ENCODE measurements at places on chromosomes 6 and 20.

GRCh38 chr6:14550822-14551221 is 433.2 kb downstream of the CD83 start:
- no peak for DNase-seq

DNA sequence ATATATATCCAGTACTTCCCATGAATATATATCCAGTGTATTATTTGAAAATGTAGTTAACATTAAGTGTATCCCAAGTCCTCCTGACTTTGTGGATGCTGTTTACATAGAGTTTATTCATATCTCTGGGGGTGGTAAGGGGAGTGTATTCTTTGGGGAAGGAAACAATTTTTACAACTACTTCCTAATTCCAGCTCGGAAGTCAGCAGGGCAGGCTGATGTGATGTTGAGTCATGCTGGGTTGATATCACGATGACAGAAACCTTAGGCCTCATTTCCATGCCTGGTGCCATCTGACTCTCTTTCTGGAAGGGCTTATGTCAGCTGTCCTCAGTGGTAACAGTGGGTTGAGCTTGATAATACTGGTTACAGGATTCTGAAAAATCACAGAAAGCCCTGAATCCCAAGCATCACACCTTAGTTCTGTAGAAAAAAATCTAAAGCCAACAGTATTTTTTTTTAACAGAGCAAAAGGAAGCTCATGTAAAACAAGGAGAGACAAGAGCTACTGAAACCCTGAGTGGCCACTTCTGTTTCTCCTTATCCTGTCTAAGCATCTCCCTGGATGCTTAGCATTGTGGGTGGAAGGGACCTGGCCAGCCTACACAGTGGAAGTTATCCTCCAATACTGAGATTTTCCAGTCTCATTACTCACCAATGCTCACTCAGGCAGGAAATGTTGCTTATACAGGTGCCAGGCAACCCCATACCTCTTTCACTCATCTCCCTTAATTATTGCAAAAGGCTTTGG is 75.2 kb upstream of the IYD start:
- DNase-seq = no peak

- no peak for DNase-seq
These were observed 63.9 kb downstream of the CHMP4B start for GRCh38 chr20:33875055-33875454.

DNA sequence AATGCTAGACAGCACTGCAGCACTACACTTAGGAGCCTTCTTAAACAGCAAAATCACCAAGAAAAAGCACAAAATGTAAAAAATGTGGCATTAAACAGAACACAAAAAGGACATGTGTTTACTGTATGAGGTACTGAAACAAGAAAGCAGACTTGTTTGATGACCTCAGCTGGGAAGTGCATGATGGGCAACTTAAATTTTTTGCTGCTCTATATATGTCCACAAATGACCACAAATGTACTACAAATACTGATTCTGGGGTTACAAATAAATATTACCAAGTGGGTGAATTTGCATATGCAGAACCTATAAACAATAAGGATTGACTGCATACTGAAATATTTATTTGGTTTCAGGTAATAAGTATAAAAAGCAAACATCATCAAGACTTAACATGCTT is 13.1 kb downstream of the RAB23 start:
- DNase-seq = no peak

GRCh38 chr6:36820700-36821580 is 18.3 kb downstream of the CPNE5 start:
- DNase-seq = no peak

GRCh38 chr6:30880698-30881252 is 3.5 kb upstream of the DDR1 start:
- DNase-seq = no peak

- no peak for DNase-seq
These were observed 89.2 kb upstream of the ARID1B start for GRCh38 chr6:156687789-156688619.

DNA sequence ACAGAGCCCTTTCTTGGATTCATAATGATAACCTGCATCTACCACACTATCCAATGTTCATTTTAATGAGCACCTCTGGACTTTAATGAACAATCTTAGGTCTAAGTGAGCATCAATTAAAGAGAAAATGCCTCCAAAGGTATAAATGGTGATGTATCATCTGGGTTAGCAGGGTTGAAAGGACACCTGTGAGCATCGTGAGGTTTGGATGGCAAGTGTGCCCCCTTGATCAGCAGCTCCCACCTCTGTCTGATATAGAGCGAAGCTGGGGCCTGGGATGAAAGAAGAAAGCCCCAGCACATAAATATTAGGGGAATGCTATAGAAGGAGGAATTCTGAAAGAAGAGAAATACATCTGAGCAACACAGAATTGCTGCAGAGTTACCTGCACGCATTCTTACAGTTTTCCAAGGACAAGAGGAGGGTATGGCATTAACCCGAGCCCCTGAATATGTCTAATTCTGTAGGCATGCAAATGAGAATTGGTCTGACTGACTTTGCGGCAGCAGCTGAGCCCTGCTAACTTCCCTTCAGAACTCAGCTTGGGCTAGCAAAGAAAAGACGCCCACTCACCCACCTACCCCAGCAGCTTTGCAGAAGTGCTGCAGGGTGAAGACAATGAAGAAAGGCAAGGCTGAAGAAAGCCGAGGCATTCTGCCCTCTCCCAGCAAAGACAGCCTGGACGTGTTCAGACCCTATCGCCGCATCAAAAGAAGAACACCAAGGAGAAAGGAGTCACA is 136.2 kb downstream of the GMPR start:
- DNase-seq = no peak

DNA sequence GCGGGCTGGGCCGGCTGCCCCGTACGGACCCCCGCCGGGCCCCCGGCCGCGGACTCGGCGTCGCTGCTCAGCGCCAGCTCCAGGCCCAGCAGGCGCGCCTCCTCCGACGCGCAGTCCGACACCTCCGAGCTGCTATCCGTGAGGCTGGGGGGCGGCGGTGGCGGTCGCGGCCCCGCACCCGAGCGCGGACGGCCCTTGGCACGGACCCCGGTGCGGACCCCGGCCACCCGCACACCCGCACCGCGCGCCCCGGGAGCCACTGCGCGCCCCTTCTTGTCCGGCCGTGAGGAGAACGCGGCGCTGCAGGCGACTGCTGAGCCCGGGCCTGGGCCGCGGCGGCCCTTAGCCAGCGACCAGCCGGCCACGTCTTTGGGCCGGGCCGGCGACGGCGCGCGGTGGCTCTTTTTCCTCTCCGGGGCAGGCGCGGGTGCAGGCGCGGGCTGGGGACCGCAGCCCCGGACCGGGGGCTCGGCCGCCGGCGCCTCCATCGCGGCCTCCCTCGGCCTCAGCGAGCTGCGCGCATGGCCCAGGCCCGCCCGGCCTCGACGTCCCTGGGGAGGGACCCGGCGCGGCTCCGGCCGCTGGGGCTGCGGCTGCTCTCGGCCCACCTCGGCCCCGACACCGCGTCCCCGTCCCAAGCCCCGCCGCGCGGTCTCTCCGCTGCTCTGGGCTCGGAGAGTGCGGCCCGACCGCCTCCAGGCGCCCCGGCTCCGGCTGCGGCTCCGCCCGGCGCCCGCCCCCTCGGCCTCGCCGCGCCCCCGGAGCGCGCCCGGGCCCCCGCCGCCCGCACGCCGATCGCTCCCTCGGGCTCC is 12.9 kb upstream of the TLDC2 start:
- DNase-seq = no peak

GRCh38 chr6:159065759-159066329 is 21.1 kb upstream of the TAGAP start:
- no peak for DNase-seq

DNA sequence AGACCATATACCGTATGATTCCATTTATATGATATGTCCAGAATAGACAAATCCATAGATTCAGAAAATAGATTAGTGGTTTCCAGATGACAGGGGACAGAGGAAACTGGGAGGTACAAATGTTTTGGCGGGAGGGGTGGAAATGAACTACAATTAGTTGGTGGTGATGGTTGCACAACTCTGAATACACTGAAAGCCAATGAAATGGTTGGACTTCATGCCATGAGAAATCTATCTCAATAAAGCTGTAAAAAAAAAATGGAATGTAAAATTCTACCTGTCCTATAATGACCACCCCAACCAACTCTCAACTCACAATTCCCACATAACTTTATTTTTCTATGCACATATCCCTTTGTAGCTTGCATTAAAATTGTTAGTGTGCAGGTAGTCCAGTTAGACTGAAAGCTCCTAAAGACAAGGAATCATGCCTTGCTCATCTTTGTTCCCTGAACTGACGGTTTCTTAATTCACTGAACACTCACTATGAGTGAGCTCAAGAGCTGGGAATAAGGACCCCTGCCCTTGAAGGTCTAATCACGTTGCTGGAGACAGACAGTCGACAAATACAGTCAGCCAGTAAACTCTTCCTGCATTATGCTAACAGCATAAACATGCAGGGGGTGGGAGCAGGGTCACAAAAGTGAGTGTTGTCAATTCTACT is 1.4 kb downstream of the DCDC2 start:
- no peak for DNase-seq

- DNase-seq = no peak
These were observed 337.1 kb upstream of the MAN1A1 start for GRCh38 chr6:119686644-119687043.

DNA sequence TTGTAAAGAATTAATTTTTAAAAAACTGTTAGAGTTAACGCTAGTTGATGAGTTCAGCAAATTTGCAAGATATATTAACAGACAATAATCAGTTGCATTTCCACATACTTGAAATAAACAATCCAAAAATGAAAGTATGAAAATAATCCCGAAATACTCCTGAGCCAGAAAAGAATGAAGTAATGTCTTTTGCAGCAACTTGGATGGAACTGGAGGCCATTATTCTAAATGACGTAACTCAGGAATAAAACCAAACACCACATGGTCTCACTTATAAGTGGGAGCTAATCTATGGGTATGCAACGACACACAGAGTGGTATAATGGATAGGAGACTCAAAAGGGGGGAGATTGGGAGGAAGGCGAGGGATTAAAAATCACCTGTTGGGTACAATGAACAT is 872.9 kb upstream of the GJE1 start:
- DNase-seq = no peak

GRCh38 chr6:133973109-133973971 is 20.3 kb downstream of the TBPL1 start:
- DNase-seq = peak; percentile 30

DNA sequence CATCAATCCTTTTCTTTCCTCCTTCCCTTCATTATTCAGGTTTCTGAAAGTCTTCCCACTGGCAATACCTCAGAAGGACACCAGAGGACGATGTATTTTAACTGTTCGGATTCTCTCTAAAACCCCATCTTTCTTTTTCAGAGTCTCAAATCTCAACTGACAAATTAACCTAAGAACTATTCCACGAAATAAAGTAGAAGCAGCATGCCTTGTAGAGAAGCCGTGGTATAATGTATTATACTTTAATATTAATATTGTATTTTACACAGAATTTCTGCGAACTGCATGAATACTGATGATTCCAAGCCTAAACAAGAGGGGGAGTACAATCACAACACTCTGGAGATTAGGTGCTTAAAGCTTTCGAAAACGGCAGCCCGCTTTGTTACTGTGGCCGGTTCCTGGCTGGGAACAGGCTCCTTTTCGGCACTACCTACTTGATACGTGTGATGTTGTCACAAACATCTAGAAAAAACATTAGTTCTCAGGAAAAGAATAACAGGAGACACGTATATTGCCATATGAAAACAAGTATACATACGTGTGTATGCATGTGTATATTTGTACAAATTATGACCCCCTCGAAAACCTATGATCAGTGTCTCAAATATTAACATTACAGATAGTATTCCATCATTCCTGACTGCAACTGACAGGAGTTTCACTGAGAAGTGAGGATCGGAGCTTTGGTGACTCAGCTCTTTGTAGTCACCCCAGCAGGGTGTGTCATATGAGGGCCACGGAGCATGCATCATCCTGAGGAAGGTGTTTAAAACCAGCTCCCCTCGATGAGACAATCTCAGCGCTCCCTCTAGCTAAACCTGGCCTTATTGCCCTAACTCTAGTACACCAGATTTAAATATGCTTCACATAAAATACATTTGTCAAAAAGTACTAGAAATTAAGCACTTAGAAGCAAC is 319.7 kb upstream of the TCF21 start:
- peak; percentile 60 for DNase-seq

DNA sequence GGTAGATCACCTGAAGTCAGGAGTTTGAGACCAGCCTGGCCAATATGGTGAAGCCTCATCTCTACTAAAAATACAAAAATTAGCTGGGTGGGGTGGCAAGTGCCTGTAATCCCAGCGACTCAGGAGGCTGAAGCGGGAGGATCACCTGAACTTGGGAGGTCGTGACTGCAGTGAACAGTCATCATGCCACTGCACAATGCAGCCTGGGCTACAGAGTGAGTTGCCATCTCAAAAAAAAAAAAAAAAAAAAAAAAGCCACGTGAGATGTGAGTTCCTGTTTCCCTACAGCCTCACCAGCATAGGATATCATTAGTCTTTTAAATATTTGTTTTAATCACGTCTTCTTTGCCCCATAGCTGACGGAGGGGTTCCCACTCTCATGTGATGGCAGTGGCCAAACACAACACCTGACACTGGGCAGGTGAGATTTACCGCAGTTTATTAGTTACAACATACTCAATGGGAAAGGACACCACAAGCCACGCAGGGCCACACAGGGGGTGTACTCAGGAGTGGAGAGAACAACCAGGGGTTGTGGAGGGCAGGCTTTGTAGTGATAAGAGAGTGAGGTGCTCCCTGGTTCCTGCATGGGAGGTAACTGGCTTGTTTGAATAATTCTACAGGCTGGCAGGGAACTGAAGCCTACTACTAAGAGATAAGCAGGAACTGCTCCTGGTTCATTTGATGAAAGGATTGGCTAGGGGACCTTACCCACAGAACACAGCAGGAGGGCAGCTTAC is 4.6 kb upstream of the LZTS3 start:
- no peak for DNase-seq

DNA sequence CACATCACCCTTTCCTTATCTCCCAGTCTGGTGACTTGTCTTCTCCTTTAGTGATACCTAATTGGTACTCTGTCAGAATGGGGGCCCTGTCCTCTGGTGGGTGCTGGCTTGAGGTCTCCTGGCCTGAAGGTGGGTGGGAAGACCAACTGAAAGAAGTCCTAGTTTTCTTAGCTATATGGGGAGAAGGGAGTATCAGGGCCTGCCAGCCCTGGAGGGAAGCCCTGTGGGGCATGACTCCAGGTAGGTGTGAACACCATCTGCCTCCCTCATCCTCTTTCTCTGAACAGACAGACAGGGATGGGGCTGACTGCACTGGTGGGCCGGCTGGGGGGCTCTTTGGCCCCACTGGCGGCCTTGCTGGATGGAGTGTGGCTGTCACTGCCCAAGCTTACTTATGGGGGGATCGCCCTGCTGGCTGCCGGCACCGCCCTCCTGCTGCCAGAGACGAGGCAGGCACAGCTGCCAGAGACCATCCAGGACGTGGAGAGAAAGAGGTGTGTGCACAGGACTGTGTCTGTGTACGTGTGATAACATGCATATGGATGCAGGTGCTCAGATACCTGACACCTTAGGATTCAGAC is 4.8 kb downstream of the CRIP3 start:
- no peak for DNase-seq

GRCh38 chr20:64047046-64047389 is 2.4 kb downstream of the SOX18 start:
- DNase-seq = no peak

Data from NCI-H1694 (cell line).